ENCODE measurements at places on chromosomes 4 and X. TPM values are rescaled to one million over a fixed set of nuclear protein-coding genes. Genes with fewer than 3 reads are reported as not detected.

GRCh38 chr4:71303850-71304249 lies 35.0 kb upstream of the SLC4A4 start:
- DNase-seq = no peak

GRCh38 chr4:85762529-85762871 lies 287.6 kb downstream of the ARHGAP24 start:
- peak; percentile 57 for DNase-seq

GRCh38 chrX:119757979-119758730 lies at the start of gene SOWAHD:
SOWAHD (plus strand) TSS chrX:119758588; CDS start chrX:119758668, 80 bp downstream.
- peak; percentile 6 for DNase-seq

DNA sequence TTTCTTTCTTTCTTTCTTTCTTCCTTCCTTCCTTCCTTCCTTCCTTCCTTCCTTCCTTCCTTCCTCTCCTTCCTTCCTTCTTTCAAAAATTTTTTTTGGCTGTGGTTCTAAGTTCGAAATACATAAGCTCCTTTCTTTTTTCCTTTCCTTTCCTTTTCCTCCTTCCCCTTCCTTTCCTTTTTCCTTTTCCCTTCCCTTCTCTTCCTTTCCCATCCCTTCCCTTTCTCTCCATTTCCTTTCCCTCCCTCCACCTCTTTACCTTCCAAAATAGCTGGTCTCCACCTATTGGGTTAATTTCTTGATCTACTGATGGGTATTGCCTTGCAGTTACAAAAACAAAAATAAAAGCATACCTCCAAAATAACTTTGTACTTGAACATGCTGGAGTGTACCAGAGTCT lies 73.4 kb upstream of the GPRIN3 start:
- DNase-seq = no peak

The LANCL3 gene
- total RNA-seq = 0.26 TPM

GRCh38 chr4:113131621-113132020 lies 82.2 kb downstream of the ANK2 start:
- DNase-seq = no peak

DNA sequence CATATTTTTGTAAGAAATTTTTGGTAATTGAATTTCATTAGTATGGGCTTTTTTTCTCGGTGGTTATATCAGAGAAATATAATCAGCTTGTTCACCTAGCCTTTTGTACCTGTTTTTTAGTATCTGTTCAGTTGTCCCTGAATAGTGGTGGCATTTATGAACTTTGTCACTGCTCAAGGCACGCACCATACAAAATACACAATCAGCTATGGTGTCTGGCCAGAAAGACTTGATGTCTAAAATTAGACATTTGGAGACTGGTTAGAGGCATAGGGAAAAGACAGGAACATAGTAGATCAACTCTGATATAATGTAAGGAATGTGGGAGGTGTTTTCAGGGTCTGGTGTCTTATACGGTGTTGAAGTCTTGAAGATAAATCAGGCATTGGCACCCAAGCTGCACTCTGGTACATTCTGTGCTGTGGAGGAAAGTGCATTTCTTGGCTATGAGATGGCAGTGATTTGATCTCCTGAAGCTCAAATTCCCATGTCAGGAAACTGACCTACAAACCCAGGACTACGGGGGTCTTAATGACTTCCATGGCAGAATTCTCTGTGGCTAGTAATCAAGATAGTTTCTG lies 3.6 kb downstream of the ART3 start:
- no peak for DNase-seq

- no peak for DNase-seq
These were observed 15.6 kb downstream of the SCARB2 start for GRCh38 chr4:76197971-76198410.

DNA sequence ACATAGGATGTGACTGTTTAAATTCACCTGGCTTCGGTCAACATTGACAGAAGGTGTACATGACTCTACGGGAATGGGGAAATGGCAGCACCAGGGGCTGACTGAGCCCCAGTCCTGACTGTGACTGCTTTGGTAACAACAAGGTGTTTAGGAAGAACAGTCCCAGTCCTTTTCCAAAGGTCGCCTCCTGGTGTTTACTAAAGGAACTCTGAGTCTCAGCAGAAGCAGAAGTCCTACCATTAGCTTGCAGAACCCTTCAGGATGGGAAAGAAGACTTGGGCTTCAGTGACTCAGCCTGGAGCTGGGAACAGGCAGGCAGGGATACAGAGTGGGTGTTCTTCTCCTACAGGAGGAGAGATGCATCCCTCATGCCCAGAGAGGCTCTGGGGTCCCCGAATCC lies 103.3 kb downstream of the MGST2 start:
- peak; percentile 20 for DNase-seq

GRCh38 chr4:40363382-40363920 lies 28.3 kb downstream of the CHRNA9 start:
- DNase-seq = peak; percentile 15

DNA sequence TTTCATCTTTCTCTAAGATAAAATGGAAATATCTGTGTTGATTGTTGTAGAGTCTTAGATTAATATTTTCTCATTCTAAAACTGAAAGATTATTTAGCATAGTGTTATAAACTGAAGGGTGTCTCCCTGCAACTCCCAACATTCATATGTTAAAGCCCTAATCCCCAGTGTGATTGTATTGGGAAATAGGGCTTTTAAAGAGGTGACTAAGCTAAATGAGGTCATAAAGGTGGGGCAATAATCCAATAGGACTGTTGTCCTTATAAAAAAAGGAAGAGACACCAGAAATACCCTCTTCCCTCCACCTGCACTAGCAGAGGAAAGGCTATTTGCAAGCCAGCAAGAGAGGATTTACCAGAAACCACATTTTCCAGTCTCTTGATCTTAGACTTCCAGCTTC lies 1626.4 kb downstream of the C4orf33 start:
- peak; percentile 44 for DNase-seq

The WDFY3 gene
- total RNA-seq = 33.2 TPM

- DNase-seq = peak; percentile 67
These were observed 1.2 kb downstream of the CORIN start for GRCh38 chr4:47836641-47837093.

DNA sequence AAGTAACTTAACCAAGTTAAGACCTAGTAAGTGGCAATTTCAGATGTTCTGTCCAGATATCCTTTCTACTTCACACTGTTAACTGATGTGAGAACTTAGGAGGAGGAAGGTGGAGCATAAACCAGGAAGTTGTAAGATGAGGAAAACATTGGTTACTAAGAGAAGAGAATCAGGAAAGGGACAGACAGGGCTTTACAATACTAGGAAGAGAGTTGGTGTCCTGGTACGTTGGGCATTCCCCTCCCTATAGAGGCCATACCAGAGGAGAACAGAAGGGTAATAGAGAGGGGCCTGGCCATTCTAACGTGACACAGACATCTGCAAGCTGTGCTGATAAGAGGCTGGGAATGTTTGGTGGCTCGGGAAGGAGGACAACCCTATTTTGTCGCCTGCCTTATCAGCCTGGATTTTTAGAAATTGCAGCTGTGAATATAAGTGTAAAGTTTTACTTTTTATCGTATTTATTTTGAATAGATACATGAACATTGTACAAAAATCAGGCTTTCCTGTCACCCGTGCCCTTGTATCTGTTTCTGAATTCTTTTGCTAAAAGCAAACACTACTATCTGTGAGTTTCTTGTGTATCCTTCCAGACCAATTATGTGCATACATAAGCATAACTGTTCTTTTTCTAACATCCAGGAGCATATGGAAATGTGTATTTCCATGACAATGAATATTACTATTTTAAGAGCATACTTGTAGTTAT lies 53.5 kb upstream of the HPRT1 start:
- DNase-seq = no peak

GRCh38 chr4:73929278-73929677 lies 52.5 kb downstream of the PF4 start:
- peak; percentile 72 for DNase-seq

The OCIAD2 gene
- total RNA-seq = 162 TPM

DNA sequence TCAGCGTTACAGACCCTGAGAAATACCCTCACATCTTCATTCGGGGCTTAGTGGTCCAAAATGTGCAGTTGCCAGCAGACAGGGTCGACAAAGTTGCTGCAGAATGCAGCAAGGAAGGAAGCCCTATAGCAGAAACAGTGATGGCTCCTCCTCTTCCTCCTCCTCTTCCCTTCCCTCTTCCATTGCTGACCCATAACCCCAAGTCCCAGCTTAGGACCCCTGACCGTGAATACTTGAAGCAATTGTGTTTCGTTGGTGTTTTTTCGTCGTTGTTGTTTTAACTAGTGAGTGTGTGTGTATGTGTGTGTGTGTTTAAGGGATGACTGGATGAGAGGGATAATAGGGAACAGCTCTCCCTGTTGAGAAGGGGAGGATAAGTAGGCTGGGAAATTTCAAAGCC lies 69.5 kb downstream of the SLAIN2 start:
- DNase-seq = no peak

GRCh38 chr4:38787693-38788092 lies 4.9 kb upstream of the TLR10 start:
- DNase-seq = no peak

- no peak for DNase-seq
These were observed 116.6 kb upstream of the FAT1 start for GRCh38 chr4:186840222-186840701.

GRCh38 chrX:80181079-80181478 lies 166.5 kb downstream of the TBX22 start:
- DNase-seq = no peak

The PLP2 gene
- total RNA-seq = 20.4 TPM

The NPY1R gene
- 0.26 TPM for total RNA-seq

DNA sequence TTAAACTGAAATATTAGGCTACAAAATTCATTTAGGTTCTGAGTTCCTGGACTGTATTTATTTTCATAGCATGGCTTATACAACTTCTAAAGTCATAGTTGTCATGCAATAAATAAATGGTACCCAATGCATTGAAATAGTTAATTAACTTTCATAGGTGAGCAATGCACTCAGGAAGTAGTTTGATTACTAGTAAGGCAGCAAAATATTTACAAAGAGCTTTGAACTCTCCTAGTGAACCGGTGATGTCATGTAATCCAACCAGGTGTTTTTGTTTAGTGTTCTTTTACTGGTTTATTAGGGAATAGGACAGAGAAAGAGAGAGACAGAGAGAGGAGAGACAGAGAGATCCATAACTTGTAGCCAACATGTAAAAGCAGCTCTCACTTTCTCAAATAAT lies 228.6 kb upstream of the CTSO start:
- peak; percentile 59 for DNase-seq

The GAGE2A gene
- not detected for total RNA-seq

DNA sequence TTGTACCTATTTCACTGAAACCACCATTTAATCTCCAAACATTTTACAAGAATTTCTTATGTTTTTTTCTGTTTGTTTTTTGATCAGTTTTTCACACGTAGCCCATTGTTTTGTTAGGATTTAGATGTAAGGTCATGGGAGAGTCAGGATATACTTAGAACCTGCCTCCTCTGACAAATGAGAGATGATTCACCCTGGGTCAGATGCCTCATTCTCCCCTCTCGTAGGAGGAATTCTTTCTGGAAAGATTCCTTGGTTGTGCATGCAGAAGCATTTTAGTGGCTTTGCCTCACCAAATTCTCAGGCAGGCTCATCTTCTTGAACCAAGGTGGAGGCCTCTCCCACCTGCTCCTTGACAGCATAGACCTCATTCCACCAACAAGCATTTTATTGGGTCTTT lies 599.3 kb downstream of the SPRY1 start:
- DNase-seq = peak; percentile 83

The PPBP gene
- total RNA-seq = 0.13 TPM

DNA sequence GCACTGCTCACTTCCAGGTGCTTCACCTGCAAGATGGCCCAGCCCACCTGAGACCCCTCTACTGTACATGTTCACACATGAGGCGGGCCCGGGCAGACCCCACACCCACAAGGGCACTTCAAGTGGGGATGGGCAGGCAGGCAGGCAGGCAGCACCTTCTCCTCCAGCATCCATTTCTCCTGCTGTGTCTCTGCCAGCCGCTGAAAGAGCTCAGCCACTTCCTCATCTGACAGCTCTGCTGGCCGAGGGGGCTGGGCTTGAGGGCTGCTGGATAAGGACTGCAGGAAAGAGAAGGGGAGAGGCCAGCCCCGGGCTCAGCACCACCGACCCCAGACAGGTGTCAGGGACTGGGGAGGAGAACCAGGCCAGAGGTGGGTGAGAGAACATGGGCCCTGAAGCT lies 4.4 kb upstream of the KCND1 start:
- DNase-seq = no peak

- DNase-seq = no peak
These were observed 161.3 kb upstream of the PCDH18 start for GRCh38 chr4:137693641-137694040.

GRCh38 chr4:87973283-87974169 lies 2.0 kb upstream of the SPP1 start:
- peak; percentile 61 for DNase-seq

GRCh38 chrX:104803219-104803618 lies 237.2 kb downstream of the IL1RAPL2 start:
- peak; percentile 22 for DNase-seq

The NEIL3 gene
- 0.90 TPM for total RNA-seq

GRCh38 chr4:89134775-89135319 lies 23.5 kb downstream of the TIGD2 start:
- peak; percentile 96 for DNase-seq

- DNase-seq = peak; percentile 89
These were observed 31.5 kb downstream of the HS3ST1 start for GRCh38 chr4:11397146-11397545.

The FOXR2 gene
- total RNA-seq = not detected
